ENCODE measurements at places on chromosomes 12 and 14.

GRCh38 chr12:89690925-89691324 is 17.7 kb downstream of the ATP2B1 start:
- DNase-seq = no peak

- no peak for DNase-seq
Observed at GRCh38 chr14:46818147-46818546, 166.6 kb upstream of the RPL10L start.

- DNase-seq = no peak
Observed at GRCh38 chr12:41564816-41565215, 376.7 kb downstream of the PDZRN4 start.

GRCh38 chr12:80100591-80100990 is 1.3 kb downstream of the OTOGL start:
- DNase-seq = no peak

DNA sequence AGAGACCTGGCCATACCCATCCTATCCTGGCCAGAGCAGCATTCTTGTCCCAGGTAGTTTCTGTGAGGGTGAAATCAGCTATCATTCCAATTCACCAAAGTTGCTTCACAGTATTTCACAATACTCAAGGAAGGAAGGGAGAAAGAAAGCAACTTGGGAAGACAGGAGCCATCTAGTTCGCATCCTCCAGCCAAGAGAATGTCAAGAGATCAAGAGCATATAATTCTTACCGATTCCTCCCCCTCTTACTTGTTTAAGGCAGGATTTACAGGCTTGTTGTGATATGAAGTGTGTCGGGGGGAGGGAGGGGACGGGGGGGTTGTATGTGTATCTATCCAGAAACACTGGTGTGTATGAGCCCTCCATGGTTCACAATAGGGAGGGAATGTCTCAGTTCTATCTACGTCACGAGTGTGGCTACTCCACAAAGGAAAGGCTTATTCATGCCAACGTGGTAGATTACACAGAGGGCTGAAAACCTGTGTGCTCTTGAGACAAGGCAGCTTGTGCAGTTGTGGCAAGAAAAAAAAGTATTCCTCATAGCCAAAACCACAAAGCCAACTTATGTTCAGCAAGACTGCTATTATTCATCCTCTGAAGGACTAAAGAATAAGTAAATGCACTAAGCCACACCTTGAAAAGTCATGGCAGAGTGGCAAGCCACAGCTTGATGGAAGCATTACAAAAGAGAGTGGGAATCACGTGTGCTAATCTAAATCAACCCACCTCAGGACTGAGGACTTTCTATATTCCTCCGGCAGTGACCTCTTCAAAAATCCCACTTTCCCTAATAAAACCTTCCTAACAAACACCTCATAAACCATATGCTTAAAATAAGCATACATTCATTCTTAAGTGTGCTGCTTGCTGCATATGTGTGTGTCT is 35.0 kb downstream of the CORO1C start:
- peak; percentile 99 for DNase-seq

DNA sequence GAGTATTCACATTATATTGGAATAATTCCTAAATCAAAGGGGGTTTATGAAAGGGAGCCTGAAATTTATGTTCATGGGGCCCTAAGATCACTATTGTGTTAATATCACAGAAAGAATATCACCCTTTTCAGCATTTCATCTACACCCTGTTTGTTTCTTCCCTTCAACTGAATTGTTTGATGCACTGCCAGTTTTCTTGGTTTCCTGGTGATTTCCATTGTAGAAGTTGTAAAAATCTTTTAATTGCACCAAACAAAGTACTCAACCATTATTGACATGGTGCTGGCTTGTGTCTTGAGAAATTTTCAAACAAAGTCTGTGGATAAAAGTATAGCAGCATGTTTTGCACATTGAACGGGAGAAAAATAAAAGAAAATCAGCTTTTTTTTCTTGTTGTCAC is 154.8 kb upstream of the PRKD1 start:
- no peak for DNase-seq

DNA sequence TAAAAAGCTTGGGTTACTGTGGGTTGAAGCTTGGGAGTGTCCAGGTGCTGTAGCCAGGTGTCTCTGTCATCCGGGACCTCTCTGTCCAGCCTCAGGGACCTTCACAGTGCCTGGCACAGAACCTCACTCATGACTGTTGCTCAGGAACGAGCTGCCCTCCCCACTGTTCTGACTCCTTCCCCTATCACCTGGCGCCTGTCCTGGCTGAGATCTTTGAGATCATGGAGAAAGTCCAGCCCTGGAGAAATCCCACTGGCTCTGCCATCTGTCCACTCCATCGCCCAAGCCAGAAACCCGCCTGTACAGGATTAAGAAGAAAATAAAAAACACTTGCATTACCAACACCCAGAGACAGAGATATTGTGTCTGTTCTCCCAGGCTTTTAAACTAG is 53.5 kb downstream of the DGLUCY start:
- DNase-seq = no peak

DNA sequence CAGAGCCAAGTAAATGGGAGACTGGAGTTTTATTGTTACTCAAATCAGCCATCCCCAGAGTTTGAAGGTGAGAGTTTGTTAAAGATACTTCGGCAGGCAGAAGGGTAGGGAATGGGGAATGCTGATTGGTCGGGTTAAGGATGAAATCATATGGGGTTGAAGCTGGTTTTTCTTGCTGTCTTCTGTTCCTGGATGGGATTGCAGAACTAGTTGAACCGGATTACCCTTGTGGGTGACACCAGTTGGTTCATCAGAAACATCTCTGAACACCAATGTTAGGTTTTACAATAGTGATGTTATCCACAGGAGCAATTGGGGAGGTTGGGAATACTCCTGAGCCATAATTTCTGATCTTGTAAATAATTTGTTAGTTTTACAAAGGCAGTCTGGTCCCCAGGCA is 18.7 kb upstream of the SMCO2 start:
- DNase-seq = no peak

- no peak for DNase-seq
Observed at GRCh38 chr14:104844306-104845032, 20.6 kb upstream of the CEP170B start.

- no peak for DNase-seq
Observed at GRCh38 chr14:102728501-102728900, 48.7 kb upstream of the TRAF3 start.

DNA sequence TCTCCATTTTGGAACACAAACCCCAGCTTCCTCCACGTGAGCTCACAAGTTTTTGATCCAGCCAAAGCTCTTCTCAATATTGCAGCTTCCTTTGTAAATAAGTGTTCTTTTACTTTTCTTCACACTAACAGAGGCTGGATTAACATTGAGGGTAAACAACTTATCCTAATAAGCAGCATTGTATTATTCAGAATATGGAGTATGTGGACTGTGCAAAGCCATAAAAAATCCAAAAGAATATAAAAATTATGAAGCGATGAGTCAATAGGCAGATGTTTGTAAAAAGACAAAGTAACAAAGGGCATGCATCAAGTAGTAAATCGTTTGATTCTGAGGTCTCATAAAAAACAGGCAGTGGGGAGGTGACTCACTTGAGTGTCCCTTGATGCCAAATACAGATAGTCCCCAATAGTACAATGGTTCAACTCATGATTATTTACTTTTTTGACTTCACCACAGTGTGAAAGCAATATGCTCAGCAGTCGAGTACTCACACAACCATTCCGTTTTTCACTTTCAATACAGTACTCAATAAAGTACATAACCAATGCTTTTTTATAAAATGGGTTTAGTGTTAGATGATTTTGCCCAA is 23.1 kb upstream of the KCNK10 start:
- no peak for DNase-seq

DNA sequence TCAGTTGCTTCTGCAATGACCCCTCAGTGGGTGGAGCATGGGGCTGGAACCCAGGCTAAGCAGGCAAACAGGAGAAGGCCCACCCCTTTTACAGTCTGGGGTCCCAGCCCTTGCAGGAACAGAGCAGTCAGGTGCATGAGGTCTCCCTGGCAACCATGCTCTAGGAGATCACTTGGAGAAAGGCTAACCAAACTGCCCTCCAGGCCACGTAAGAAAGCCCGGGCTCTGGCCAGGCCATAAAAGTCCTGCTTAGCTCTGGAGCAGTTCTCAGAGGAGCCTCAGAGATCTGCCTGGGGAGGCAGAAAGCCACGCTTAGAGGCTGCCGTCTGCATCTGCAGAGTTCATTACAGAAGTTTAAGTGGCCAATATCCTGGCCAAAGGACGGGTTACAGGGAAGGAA is 15.0 kb upstream of the TC2N start:
- DNase-seq = no peak

DNA sequence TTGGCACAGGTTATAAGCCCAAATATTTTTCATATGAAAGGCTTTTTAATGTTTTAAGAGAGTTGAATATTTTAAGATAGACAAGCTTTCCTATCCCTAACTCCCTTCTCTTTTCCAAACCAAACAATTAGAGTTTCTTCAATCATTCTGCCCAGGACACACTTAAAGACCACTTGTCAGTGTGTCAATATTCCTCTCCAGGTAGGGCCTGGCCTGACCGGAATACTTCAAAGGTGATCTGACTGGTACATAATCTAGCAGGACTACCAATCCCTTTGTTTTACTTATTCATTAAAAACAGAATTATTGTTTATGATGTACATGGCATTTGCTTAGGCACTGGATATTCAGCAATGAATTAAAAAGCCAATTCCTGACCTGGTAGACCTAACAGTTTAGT is 24.2 kb upstream of the SNRPF start:
- DNase-seq = no peak

GRCh38 chr12:24814379-24815113 is 134.4 kb downstream of the BCAT1 start:
- DNase-seq = peak; percentile 24

DNA sequence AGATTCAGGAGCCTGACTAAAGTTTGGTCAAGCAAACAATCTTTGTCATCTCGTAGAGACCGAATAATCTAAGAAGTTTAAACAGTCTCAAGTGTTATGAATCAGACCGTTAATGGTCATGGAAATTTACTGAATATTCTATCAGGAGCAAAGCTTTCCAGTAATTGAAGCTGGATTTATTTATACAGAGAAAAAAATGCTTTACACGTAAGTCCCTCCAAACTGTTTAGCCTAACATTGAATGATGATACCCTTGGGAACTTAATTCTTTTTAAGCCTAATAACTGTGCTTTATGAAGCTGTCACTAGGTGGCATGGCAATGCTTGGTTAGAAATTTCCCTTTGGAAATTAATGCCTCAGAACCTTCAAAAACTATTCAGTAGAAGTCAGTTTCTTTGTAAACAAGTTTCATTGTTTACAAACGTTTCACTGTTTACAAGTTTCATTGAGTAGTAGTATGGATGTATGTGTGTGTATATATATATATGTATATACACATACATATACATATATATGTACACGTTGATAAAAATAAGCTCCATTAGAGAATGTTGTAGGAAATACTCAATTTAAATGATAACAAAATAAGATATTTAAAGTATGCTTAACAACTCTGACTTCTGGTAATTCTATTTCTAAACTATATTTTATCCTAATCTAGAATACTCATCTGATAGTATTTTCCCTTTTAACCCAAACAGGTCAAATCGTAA is 32.1 kb downstream of the DEPDC4 start:
- DNase-seq = peak; percentile 72

GRCh38 chr14:93286212-93286890 is 46.5 kb downstream of the BTBD7 start:
- no peak for DNase-seq

DNA sequence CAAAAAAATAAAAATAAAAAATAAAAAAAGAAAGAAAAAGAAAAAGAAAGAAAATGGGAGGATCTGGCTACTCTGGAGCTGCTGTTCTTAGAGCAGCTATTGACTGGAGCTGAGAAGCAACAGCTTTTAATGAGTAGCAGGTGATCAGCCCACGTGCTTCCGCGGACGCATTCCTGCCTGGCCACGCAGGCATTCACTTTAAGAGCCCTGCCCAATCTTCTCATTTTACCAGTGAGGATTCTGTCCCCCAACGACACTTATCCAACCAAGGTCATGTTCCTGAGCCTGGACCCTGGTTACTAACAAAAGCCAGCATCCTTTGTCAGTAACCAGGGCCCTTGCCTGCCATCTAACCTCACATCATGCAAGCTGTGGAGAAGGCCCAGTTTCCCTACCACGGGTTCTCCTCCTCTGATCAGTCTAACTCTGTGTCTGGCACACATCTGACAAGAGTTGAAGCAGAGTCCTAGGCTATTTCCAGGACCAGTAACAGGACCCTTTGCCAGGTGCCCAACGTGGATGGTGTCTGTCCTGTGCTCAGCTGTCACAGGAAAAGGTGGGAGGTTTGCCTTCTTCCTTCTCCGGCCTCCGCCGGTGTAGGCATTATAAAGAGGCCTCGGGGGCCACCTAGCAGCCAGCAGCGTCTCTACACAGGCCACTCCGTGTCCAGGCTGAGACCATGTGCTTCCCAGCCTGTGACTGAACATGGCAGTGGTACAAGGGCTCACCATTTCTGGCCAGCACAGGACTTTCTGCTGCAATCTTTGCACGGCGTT is 60.9 kb upstream of the GPATCH2L start:
- peak; percentile 6 for DNase-seq

DNA sequence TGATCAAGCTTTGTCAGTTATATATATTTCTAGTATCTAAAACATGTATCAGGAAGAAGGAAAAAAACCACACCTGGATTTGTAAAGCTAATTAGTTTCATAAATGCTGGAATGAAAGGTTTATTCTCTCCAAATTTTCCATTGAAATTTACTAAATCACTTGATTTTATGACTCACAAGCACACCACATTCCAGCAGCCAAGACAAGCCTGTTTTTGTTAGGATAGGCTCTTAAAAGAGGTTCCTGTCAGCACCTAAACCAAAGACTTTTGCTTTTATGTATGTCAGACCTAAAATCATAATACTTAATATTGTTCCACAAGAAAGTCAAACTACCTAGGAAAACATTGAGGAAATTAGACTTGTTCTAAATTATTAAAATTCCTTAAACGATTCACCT is 85.3 kb upstream of the PAWR start:
- DNase-seq = peak; percentile 38

GRCh38 chr12:85564786-85565185 is 271.4 kb downstream of the RASSF9 start:
- DNase-seq = no peak

GRCh38 chr12:128076188-128076587 is 190.8 kb upstream of the TMEM132C start:
- peak; percentile 77 for DNase-seq

DNA sequence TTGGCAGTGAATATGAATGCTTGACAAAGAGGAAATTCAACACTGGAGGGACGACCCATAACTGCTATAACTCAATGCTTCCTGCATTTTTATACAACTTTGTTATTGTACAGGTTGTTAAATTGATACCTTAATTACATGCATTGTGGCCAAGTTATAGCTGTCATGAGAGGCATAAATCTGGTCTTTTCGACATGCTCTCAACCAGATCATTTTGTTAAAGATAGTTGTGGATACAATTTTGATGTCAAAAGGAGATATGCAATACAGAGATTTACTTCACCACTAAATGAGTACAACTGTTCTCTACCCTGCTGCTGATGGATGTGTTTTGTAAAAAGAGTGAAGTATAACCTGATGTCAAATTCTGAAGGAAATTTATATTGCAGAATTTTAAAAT is 946.0 kb downstream of the GALC start:
- no peak for DNase-seq

- DNase-seq = no peak
Observed at GRCh38 chr12:107296681-107297089, 203.3 kb upstream of the CRY1 start.

GRCh38 chr14:32560209-32560857 is 231.2 kb downstream of the AKAP6 start:
- DNase-seq = peak; percentile 69

GRCh38 chr14:100083706-100084105 is 18.5 kb downstream of the EVL start:
- DNase-seq = no peak
